T-cell (primary cell): ENCODE measurements at places on chromosomes 2 and 18.

DNA sequence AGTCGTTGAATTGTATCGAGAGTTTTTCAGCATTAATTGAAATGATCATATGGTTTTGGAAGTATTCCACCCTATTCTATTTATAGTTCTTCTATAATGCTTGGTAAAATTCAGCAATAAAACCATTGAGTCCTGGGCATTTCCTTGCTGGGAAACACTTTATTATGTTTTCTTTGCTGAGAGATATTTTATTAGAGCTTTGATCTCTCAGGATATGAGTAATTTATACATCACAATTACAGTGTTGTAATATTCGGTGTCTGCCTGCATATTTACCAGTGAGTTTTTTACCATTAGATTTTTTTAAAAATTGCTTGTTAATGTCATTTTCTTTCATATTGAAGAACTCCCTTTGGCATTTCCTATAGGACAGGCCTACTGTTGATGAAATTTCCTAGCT is 402.7 kb upstream of the FSIP2 start:
- no peak for DNase-seq

- no peak for DNase-seq
Measured at GRCh38 chr2:133416736-133417135, 151.5 kb downstream of the NCKAP5 start.

DNA sequence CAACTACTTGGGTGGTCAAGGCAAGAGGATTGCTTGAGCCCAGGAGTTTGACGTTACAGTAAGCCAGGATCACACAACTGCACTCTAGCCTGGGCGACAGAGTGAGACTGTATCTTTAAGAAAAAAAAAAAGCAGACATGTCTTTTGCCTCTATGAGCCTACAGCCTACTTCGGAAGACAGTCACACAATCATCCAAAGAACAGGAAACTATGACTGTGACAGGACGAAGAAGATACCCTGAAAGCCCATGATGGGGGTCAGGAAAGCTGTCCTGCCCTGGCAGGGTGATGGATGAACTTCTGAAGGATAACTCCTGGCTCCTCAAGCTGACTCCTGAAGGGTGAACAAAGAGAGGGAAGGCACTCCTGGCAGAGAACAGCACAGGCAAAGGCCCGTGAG is 251.7 kb upstream of the SIX2 start:
- DNase-seq = no peak

DNA sequence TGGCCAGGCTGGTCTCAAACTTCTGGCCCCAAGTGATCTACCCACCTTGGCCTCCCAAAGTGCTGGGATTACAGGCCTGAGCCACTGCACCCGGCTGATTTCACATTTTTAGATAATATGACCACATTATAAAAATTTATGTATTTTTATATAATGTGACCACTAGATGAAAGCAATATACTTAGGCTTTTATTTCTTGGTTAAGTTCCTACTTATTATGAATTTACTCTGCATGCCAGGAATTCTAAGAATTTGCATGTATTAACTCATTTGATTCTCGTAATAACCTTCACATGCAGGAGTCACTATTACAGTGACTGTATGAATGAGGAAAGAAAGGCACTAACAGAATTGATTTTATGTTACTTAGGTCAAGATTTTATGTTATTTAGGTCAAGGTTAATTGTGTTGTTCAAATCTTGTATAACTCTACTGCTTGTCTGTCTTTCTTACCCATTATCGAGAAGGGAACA is 25.6 kb upstream of the CASP8 start:
- DNase-seq = no peak

- DNase-seq = no peak
Measured at GRCh38 chr18:37889963-37890362, 324.4 kb upstream of the CELF4 start.

DNA sequence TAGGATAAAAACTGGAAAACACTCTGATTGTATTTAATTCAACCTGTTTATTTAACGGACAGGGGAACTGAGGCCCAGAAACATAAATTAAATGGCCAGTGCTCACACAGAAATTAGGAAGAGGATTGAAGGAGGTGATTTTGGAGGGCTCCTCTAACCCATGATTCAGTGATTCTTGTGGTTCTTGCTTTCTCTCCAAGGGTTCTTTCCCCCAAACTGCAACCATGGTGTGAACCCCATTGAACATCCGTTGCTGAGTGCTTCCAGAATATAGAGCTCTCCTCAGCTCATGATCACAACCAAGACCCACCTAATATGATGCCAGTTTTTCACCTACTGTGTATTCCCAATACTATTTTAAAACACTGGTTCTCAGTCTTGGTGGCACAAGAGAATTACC is 41.4 kb downstream of the BMP10 start:
- no peak for DNase-seq

- no peak for DNase-seq
Measured at GRCh38 chr2:202118168-202118567, 45.1 kb downstream of the KIAA2012 start.

GRCh38 chr2:63926815-63927214 is 85.1 kb downstream of the UGP2 start:
- DNase-seq = no peak

- DNase-seq = no peak
Measured at GRCh38 chr2:200689115-200689514, 103.3 kb downstream of the AOX1 start.

DNA sequence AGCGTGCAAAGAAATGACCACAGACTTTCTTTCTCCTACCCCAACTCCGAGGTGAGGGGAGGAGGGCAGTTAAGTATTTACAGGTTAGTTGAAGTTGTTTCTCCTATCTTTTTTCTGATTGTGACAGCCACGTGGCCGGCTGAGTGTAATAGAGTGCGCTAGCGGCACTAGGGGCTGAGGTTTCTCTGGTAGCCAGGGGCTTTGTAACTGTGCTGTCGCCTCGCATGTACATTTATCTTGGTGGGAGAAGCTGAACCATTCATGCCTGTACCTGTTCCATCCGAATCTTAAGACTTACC is 214.1 kb upstream of the STON1 start:
- DNase-seq = no peak

DNA sequence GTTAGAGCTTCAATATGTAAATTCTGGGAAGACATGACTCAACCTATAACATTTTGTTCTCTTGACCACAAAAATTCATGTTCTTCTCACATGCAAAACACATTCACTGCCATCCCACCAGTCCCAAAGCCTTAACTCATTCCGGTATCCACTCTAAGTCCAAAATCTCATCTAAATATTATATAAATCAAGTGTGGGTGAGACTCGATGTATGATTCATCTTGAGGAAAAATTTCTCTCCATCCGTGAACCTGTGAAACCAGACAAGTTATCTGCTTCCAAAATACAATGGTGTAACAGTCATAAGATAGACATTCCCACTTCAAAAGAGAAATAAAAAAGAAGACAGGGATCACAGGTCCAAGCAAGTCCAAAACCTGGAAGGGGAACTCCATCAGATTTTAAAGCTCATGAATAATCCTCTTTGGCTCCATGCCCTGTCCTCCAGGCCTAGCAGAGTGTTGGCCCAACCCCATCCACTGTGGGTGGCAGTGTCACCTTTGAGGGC is 101.3 kb downstream of the RAD51AP2 start:
- DNase-seq = no peak

DNA sequence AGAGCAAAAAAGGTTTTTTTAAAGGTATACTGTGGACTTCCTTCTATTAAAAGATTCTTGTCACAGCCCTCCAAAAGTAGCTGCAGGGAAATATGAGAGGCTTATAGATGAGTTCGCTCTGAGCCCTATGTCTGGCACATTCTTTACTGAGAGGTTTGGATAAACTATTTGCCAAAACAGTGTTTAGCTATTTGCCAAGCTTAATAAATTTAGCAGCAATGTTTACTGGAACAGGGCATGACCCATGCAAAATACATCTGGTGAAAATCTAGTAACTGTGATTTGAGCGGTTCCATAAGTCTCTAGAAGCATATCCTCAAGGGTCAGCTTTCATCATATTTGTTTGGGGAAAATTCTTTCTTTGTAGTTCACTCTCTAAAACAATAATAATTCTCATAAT is 1696.7 kb upstream of the PIK3C3 start:
- no peak for DNase-seq

- DNase-seq = no peak
Measured at GRCh38 chr18:22933966-22934423, 867 bp downstream of the RBBP8 start.

GRCh38 chr18:77203071-77203470 is 46.6 kb upstream of the GALR1 start:
- DNase-seq = no peak

- no peak for DNase-seq
Measured at GRCh38 chr2:157990173-157990572, 111.5 kb upstream of the UPP2 start.

- DNase-seq = no peak
Measured at GRCh38 chr18:22822841-22823508, 110.2 kb upstream of the RBBP8 start.

DNA sequence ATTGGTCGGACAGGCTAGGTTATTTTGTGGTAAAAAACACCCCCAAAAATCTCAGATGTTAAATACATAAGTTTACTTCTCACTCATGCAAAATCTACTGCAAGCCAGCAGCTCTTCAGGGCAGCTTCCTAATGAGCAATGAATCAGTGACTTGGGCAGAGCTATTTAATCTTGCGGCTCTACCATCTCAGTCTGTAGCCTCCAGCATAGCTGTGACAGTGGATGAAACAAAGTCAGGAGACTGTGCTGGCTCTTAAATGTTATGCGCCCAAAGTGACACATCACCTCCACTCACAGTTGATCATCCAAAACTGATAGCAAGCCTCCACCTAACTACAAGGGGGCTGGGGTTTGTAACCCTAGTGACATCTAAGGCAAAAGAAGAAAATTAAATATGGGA is 571.9 kb downstream of the METTL4 start:
- no peak for DNase-seq

DNA sequence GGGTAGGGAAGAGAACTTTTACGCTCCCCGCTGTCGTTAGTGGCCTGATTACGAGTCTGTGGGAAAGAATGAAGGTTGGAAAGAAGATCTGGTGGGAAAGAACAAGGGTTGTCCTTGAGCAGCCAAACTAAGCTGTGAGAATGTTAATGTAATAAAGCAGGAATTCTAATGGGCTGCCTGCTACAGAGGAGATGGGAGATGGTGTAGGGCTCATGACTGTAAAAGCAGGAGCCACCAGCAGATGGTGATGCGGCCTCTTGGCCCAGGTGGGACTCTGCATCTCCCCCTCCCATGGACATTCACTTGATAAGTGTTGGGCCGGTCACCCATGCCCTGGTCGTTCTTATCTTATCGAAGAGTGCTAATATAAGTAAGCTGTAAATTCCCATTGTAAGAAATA is 150.0 kb downstream of the NEDD4L start:
- no peak for DNase-seq

- DNase-seq = no peak
Measured at GRCh38 chr2:108370080-108370479, 7.7 kb upstream of the SULT1C4 start.

DNA sequence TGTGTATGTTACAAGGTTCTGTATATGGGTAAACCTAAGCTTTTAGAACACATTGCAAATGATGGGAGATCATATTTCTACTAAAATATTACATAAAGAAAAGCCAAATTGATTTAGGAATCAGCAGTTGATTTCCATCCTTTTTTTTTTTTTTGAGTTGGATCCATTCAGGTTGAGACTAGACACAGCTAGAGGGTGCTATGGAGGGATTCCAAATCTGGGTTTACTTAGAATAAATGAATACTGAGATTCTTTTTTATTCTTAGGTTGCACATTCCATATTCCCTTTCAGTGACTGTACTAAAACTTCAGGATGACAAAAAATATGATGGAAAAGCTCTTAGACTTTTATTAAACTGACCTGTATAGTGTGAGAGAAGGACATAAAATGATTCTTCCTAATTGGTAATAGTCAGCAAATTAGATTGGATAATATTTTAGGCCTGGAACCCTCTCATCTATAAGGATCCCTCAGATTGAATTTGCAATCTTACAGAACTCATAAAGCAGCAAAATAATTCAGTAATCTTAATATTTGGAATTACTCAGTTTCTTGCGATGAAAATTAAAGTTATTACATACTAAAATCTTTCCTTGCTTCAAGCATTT is 183.3 kb upstream of the SESTD1 start:
- no peak for DNase-seq

DNA sequence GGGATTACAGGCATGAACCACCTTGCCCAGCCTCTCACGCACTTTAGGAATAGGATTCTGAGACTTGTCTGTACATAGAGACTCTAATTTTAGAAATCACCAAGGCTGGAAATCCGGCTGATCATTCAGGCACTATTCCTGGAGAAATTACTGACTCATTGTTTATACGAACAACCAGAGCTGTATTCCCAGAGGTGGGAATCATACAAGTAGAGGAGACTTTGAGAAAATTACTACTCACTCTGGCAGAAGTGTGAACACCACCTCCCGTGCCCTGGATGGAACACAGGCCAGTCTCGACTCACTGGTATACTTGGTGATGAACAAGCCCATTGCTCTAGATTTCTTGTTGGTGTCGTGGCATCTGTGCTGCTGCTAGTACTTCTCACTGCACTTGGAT is 5.8 kb upstream of the ADNP2 start:
- no peak for DNase-seq

GRCh38 chr2:209208211-209208610 is 215.6 kb upstream of the MAP2 start:
- DNase-seq = no peak

GRCh38 chr2:227884511-227884947 is 13.1 kb downstream of the DAW1 start:
- no peak for DNase-seq

- DNase-seq = no peak
Measured at GRCh38 chr18:47602273-47602897, 328.1 kb downstream of the SMAD2 start.

GRCh38 chr2:23505984-23506380 is 121.0 kb downstream of the KLHL29 start:
- DNase-seq = no peak

GRCh38 chr18:26207937-26208336 is 18.3 kb upstream of the TAF4B start:
- DNase-seq = no peak

DNA sequence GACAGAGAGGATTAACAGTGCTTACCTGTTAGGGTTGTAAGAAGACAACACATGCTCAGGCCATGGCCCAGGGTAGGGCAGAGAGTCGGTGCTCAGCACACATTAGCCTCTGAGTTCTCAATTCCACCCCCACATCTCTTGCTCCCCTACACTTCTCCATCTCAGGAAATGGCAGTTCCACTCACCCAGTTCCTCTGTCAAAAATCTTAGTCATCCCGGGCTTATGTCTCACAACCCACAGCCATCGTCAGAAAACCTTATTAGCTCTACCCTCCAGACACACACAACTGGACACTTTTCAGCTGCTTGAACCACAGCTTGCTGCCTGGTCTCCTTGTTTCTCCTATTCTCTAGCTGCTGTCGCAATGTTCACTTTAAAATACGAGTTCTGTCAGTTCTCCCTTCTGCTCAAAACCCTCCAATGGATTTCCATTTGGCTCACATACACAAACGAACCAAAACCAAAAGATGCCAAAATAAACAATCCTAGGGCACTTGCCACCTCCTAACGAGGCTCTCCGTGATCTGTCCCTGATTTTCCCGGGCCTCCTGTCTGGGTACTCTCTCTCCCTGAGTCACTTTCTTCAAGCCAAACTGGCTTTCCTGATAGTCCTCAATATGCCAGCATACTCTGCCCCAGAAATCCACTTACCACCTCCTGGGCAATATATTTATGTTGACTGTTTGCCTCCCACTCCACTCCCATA is 89.7 kb downstream of the KCTD1 start:
- DNase-seq = no peak
